ENCODE measurements at places on chromosomes 6 and 20.

GRCh38 chr6:75201901-75202672, 3.8 kb downstream of the COL12A1 start:
- DNase-seq: no peak

- no peak for DNase-seq
Measured at GRCh38 chr20:9769954-9770353, 68.9 kb downstream of the PAK5 start.

DNA sequence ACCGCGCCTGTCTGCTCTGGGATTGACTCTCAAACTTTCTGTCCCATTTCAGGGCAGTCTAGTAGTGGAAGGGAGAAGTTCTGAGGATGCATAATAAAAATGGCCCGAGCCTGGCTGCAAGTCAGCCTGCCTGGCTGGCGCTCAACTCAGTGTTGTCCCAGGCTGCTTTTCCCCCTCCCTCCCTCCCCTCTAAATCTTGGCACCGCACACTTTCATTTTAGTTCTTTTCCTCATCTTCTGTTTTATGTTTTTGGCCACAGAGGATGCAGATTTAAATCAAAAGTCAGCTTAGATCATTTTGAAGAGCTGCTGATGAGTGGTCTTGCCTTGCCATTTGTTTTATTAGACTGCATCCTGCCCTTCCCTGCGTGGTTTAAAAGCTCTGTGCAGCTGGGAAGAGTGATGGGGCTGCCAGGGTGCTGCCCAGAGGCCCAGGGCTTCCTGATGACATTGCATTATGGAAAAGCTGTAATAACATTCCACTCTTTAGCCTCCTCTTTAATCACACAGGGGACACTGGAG, 6.5 kb upstream of the UQCC2 start:
- DNase-seq: no peak

GRCh38 chr6:167761794-167762258, 64.9 kb upstream of the AFDN start:
- no peak for DNase-seq

DNA sequence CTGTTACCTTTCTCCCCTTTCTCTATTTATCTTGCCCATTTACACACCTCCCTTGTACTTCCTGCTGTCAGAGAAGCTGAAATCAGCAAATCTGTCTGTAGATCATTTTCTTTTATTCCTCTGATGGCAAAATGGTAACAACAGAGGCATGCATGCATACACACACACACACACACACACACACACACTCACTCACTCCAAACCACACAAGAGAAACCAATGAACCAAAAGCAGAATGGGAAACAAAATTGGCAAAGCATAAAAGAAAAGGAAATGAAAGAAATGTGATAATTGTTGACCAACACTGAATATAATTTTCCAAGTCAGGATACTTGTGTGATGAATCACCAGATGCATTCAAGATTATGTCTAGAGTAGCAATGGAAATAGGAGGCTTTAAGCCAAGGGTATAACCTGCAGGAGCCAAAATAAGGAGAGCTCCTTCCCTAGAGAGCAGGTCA, 172.4 kb downstream of the PLCB4 start:
- peak; percentile 69 for DNase-seq

DNA sequence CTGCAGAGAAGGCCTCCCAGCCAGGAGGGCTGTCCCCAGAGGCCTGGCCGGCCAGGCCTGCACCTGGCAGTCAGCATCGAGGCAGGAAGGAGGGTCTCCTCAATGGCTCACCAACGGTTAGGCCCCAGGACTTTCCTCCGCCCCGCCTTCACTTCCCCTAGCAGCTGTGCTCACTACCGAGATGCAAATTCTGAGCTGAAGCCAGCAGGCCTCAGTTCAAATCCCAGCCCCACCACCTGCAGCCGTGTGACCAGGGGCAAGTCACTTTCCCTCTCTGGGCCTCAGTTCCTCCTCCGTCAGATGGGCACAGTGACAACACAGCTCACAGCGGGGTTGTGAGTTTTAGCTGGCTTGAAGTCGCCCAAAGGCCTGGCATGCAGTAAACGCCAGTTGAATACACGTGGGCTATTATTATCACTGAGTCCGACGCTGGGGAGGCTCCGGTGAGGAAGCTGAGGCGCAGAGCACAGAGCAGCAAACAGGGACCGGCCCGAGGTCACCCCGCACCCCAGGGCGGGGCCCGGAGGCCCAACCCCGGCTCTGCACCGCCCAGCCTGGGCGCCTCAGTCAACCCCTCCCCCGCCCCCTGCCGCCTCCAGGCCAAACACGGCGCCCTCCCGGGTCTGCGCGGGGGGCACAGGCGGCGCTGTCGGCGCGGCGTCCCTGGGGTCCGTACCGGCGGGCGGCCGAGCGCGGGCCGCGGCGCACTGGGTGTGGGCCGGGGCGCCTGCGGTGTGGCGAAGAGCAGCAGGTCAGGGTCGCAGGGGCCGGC, 671 bp downstream of the E2F1 start:
- no peak for DNase-seq

GRCh38 chr20:38231531-38232121, 28.9 kb downstream of the KIAA1755 start:
- no peak for DNase-seq

DNA sequence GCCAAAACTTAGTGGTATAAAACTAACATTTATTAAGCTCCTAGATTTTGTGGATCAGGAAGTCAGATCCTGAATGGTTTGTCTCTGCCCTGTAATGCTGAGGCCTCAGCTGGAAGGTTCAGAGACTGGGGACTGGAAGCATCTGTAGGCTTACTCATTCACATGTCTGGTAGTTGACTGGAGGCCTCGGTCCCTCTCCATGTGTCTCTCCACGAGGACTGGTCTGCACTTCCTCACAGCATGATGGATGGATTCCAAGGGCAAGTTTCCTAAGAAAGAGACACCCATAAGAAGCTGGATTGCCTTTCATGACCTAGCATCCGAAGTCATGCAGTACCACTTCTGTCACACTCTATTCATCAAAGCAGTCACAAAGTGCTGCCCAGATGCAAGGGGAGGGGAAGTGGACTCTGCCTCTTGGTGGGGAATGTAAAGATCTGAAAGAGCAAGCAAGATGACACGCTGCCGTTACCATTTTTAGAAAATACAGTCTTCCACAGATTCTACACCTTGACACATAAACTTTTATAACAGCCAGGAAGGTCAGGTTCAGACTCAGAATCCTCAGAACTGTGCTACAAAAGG, 17.2 kb upstream of the MDGA1 start:
- DNase-seq: no peak

- DNase-seq: no peak
Measured at GRCh38 chr6:133132466-133132971, 108.6 kb upstream of the EYA4 start.

DNA sequence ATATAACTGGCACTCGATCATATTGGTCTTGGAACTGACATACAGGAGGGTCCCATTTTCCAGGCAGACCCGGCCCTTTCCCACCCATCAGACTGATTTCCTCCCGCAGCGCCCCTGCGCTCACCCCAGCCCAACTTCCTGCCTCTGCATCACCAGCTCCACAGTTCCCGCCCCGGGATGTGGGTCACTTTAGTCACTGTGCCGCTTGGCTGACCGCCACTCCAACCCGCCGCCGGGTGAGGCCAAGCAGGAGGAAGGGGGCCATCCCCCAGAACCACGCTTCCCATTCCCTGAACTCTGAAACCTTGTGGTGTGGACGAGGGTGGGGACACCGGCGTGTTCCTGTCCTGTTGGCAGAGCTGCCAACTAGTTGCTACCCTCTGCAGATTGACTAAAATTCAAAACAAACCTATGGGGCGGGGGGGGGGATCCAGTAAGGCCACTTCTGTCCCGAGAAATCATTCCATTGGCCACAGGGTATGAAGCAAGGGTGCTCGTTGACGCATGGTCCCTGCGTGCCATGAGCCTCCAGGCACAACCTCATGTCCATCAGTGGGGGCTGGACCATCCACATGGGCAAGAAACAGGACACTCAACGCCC, 12.3 kb downstream of the TGM2 start:
- DNase-seq: no peak

DNA sequence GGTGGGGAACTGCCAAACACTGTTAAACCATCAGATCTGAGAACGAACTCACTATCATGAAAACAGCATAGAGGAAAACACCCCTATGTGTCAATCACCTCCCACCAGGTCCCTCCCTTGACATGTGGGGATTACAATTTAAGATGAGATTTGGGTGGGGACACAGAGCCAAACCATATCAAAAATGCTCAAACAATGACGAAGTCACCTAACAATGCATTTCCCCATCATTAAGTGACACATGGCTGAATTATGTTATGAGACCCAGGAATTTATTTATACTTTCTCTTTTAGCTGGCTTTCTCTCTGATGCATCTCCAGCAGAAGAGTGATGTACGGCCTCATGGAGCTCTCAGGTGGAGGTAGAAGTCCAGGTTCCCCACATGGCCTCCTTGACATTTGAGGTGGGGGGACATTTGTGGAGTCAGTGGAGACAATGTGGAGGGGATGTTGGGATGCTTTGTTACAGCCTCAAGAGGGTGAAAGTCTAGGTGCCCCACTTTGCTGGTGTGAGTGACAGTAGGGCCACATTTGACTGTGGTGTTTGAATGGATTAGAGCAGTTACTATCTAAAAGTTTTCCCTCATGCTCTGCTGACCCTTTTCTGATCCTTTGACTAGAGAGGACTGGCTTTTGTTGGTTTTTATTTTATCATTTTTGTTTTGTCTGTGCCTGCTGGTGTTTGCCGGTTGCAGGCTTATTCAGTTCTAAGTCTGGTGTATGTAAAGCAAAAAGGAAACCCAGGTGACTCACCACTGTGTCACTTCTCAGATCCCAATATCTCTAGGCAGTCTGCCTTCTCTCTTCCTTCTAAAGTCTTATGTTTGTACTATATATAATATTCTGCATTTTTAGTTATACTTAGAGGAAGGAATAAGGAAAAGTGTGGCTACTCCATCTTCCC, 18.5 kb upstream of the DCBLD1 start:
- DNase-seq: no peak

GRCh38 chr6:160992980-160993314, 1.4 kb downstream of the MAP3K4 start:
- DNase-seq: no peak

GRCh38 chr6:26030716-26031115, 56.5 kb upstream of the HFE start:
- no peak for DNase-seq

GRCh38 chr6:28808383-28808782, 115.4 kb downstream of the TRIM27 start:
- no peak for DNase-seq

- no peak for DNase-seq
Measured at GRCh38 chr6:158595223-158595622, 35.3 kb downstream of the TMEM181 start.

- no peak for DNase-seq
Measured at GRCh38 chr6:136764517-136764993, 27.7 kb downstream of the MAP3K5 start.

DNA sequence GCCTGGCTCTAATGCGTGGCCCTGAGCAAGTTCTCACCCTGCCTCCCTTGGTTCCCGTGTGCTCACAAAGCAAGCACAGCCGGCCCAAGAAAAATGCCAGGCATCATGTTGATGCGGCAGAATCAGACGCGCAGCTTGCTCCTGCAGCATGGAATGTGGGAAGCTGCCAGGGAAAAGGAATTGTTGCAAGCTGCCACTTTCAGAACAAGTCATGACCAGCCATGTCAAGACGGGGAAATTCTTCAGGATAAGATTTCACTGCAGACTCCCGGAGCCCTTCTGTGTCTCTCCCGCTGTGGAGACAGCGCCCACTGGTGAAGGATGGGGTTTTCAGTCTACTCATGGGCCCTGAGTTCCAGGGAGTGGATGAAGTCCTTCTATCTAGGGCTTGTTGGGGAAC, 4.6 kb downstream of the DACT2 start:
- DNase-seq: no peak

GRCh38 chr6:126083875-126084274, 97.5 kb downstream of the TRMT11 start:
- no peak for DNase-seq

DNA sequence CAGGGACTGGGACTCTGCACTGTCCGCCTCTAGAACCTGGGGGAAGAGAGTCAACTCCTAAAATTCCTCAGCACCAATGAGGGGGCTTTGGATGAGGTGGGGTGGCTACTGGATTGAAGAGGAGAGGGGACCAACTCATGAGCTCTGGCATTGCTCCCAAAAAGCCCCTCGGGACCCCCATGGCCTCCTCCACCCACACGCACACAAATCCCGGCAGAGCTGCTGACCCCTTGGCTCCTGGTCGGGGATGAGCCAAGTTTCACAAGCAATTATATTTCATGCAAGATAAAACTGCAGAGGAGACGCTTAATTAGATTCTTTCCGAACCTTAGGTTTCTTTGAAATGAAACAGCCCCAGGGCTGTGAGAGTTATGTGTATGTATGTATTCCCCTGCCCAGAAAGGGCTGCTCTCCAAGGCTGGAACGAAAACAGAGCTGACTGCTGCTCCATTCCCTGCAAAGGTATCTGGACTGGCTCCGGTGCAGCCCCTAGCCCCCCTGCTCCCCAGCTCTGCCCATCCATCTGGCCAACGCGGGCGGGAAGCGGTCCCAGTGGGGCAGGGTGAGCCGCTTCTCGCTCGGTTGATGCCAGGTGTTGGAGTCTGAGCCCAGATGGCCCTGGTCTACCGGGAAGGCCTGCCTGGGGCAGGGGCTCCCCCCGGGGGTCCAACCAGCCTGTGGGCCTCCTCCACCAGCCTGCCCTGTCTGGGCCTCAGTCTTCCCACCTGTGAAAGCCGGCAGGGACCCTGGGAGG, 46.8 kb upstream of the STX16 start:
- DNase-seq: no peak

GRCh38 chr20:3307078-3307477, 68.1 kb upstream of the SLC4A11 start:
- no peak for DNase-seq

GRCh38 chr6:51553246-51554015, 534.0 kb downstream of the PKHD1 start:
- DNase-seq: no peak

DNA sequence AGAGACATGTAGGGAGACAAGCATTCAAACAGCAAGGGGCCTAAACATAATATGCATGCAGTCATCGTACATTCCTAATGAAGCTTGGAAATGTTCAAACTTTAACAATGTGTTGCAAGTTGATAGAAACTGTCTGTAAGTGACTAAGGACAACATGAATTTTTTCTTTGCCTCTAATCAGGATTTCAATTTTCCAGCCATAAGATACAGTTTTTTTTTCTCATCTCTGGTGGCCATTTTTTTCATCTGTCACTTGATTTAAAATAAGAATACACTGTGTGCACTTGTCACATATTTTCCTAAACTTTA, 22.2 kb upstream of the MTRF1L start:
- no peak for DNase-seq

DNA sequence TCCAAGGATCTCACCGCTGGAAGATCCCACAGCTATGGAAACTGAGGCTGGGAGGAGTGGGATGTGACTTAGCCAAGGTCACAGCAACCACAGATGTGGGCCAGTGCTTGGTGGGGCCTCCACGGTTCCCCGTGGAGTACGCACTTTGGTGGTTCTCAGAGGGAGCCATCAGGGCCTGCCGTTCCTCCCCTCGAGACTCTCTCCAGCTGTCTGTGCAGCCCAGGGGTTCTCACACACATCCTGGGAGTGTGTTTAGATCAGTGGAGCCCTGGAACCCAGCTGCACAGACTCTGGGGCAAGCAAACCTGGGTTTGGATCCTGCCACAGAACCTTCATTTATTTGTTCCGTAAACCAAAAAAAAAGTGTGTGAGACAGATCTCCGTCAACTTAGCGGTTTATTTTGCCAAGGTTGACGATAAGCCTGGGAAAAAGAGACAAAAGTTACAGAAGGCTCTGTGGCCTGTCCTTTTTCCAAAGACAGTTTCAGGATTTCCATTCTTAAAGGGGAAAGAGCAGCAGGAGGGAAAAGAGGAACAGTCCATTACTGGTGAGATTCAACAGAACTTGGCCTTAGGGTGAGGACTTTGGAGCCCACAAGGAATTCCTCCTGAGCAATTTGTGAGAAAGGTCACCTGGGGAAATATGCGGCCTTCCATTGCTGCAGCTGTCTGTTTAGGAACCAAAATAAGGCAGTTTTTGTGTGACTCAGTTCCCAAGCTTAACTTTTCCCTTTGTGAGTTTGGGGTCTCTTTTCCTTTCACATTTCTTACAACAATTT, 13.6 kb upstream of the MYMX start:
- peak; percentile 30 for DNase-seq

All from LoVo (cell line).